ENCODE measurements at places on chromosomes 13 and 19.
A peak's percentile ranks its signal among the peaks of the same experiment; 100 is the strongest.

GRCh38 chr13:39232999-39233398 is 194.7 kb downstream of the NHLRC3 start:
- no peak for DNase-seq

- DNase-seq: no peak
These were observed 1701.3 kb upstream of the PRR20A start for GRCh38 chr13:55439450-55439849.

- no peak for DNase-seq
These were observed 657 bp downstream of the ZNF550 start for GRCh38 chr19:57559008-57559403.

GRCh38 chr19:38022791-38023670 is 116.0 kb downstream of the SIPA1L3 start:
- DNase-seq: no peak

GRCh38 chr13:99217461-99218110 is 16.9 kb downstream of the UBAC2 start:
- DNase-seq: no peak

DNA sequence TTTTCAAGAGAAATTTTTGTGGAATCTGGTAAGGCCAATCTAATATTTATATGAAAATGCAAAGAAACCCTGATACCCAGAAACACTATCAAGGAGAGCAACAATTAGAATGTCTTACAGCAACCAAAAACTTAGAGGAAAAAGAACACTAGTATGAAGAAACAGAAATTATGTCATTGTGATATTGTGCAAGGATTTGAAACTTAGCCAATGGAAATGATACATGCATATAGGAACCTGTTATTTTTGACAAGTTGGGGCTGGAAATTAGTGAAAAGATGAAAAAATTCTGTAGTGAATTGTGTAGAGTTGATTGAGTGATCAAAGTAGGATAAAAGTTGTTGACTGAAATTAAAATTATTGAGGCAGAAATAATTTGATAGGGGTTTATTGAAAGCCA is 792.6 kb upstream of the SLITRK6 start:
- DNase-seq: no peak

- no peak for DNase-seq
These were observed 96.8 kb downstream of the GPR12 start for GRCh38 chr13:26663791-26664190.

- no peak for DNase-seq
These were observed 99.3 kb downstream of the DOCK9 start for GRCh38 chr13:98878486-98879126.

- DNase-seq: no peak
These were observed 7.3 kb downstream of the RASAL3 start for GRCh38 chr19:15456871-15457700.

DNA sequence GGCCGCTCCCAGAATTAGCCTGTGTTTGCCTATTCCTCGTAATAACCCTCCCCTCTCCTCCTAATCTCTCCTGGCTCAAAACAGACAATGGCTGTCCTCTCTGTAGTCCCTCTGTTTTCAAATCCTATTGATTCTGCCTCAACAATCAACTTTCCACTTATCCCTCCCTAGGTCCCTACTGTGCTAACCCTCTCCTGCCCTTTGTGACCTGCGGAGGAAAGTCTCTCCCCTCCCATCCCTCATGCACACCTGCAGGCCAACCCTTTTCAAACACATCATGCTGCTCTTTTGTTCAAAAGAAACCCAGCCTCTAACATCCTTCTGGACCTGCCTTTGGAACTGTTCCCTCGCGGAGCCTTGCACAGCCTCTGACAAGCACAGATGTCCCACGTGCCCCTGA is 37.3 kb downstream of the CILP2 start:
- DNase-seq: no peak

DNA sequence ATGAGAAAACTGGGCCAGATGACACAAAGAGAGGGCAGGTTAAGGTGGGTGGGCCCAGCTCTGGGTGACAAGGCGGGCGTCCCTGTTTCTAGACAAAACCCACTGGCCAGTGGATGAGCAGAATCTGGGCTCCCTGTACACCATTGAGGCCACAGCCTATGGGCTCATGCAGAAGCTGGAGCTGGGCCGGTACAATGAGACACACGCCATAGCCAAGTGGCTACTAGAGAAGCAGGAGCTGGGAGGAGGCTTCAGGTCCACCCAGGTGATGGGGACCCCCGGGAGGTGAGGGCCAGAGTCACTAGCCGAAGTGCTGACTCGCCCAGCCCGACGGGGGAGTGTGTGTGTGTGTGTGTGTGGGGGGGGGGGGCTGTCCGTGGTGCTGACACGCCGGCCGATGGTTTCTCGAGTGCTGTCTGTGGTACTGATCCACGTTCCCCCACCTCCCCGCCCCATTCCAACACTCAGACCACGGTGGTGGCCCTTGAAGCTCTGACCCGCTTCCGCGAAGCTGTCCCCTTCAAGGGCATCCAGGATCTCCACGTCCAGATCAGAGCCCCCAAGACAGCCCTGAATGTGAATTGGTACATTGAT is 24.3 kb upstream of the SHFL start:
- no peak for DNase-seq

DNA sequence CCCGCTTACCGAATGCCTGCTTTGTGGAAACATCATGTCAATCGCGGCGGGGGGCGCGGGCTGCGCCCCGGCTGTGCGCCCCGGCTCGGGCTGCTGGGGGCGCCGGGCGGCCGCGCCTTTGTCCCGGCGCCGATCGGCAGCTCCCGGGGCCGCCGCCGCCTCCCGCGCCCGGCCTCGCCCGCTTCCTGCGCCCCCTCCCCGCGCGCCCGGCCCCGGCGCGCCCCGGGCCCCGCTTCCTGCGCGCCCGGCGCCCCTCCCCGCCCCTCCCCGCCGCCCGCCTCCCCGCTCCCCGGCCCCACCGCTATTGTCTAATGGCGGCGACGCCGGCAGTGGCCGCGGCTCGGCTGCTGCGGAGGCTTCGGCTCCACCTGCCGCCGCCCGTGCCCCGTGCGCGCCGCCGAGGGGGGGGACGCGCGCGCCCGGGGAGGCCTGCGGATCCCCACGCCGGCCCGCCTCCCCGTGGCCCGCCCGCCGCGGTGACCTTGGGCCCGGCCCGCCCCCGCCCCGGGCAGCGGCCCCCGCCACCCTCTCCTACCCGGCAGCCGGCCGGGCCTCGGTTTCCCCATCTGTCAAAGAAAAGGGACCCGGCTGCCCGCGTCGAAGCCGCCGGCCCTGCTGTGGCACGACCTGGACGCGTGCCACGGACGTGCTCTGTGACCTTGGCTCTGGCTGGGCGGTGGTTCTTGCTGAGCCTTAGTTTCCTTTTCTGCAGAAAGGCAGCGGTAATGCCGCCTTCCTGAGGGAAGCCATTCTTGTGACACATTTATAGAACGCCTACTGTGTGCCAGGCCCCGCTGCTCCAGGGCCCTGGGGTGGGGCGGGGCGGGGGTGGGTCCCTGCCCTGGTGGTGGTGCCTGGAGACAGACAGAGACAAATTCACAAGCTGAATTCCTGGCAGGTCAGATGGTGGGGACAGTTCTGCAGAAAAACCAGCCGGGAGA is at the start of gene TLE5:
TSS of gene TLE5 (minus strand) at position 331 of the 941 bp plus-strand sequence. CDS start at position 36, 295 bp downstream.
- DNase-seq: peak; percentile 88

DNA sequence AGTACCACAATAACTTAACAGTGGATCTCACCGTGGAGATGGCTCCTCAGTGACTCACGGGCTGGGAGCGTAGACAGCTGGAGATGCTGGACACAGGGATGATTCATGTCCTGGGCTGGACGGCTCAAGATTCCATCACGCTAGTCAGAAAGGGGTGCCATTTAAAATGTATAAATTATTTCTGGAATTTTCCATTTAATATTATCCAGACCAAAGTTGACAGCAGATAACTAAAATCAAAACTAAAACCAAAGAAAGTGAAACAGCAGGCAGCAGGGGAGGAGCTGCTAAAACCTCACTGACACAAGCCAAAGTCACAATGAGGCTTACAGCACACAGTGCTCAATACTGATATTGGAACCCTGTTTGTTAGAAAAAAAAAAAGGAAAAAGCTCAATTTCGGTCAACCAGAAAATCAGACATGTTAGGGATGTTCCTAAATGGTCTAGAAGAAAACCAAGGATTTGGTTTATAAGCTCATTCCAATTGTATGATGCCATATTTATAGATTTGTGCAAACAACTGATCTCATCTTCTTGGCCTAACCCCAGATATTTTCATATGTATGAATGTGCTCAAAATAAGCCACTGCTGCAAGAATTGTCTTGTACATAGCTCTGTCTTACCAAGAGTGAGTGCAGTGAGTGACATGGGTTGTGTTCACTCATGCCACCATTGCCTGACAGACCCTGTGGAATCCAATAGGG is 111.8 kb downstream of the SACS start:
- peak; percentile 92 for DNase-seq

- no peak for DNase-seq
These were observed 5.8 kb upstream of the FLT3LG start for GRCh38 chr19:49468199-49468598.

- DNase-seq: no peak
These were observed at the start of gene AMH for GRCh38 chr19:2249010-2249866. Gene AMH (plus strand): TSS chr19:2249323. CDS start chr19:2249333, 10 bp downstream.

DNA sequence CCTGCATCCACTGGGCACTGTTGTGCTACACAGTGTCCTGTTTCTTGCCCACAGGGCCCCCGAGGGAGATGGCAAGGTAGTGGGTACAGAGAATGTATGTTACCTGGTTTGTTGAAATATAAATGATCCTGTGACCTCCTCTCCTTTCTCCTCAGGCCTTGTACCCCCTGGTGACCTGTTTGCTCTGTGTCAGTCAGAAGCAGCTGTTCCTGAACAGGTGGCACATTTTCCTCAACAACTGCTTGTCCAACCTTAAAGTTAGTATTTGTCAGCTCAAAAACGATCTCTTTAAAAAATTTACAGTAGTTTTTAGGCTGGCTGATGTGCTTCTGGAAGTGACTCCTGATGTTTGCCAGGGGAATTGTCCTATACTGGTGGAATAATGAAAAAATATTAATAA is 105.1 kb downstream of the FRY start:
- no peak for DNase-seq

Data from aorta (tissue), 5 donors.